ENCODE measurements at places on chromosomes 5 and 9.

DNA sequence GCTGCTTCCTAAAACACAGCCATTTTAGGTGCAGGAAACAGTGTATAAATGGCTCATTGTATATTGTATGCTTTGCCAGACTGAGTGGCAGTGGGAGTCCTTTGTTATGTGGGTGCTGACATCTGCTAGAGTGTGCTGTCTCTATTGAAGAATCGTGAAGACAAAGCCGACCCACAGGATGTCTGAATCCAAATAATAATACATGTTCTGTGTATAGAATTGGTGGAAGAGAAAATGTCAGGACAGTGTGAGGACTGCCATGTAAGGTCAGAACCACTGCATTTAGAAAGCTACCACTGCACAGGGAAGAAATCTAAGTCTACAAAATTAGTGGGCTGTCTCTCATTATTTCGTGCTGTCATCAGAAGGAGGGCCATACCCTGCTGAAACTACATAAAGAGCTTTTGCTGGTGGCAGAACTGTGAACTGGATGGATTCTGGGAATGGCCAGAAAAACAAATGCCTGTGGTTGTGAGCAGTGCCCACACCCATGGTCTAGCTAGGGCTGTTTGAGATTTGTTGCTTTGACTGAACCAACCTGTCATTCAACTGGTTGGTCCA is 2.5 kb downstream of the IL7R start:
- DNase-seq, result no peak

DNA sequence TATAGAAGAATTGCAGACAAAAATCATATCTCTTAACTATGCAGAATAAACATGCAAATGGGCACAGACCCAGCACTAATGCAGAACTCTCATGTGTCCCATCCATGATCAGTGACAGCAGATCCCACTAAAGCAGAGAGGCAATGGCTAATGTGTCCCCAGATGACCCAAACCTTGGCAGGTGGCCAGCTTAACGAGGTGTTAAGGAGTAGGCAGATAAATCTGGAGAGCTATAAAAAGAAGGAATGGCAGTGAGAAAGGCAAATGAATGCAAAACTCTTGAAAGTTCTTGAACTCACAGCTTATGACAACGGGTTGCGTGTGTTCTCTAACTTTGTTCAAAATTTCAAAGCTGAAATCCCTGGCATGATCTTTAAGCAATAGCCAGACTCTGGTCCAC is 265.4 kb downstream of the RASEF start:
- DNase-seq, result no peak

DNA sequence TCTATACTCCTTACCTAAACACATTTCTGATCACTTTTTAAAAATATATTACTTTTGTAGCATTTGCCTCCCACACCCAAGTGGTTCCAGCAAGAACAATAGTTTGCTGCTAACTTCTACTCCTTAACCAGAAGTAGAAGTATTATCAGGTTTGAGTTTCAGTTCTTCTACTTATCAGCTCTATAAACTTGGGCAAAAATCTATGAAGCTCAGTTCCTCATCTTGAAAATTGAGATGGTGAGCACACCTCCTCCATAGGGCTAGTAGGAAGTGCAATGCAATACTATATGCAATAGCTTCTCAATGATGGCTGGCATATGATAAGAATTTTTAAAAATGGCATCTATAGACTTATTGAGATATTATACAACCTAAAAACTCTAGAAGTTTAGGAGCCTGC is 283.7 kb downstream of the TLR4 start:
- no peak for DNase-seq

- no peak for DNase-seq
Observed at GRCh38 chr5:105730982-105731381, 1939.8 kb downstream of the EFNA5 start.

DNA sequence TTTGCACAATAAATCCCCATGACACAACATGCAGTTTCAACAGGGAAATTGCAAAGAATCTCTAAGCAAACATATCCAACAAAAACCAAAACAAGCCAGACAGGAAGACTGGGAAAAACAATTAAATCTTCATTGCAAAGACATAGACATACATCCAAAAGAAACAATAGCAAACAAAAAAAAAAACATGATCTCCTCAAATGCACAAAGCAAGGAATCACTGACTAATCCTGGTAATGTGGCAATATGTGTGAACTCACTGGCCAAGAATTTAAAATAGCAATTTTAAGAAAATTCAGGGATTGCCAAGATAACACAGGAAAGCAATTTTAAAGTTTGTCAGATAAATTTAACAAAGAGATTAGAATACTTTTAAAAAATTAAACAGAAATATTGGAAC is 520.1 kb upstream of the SMC2 start:
- DNase-seq, result no peak

DNA sequence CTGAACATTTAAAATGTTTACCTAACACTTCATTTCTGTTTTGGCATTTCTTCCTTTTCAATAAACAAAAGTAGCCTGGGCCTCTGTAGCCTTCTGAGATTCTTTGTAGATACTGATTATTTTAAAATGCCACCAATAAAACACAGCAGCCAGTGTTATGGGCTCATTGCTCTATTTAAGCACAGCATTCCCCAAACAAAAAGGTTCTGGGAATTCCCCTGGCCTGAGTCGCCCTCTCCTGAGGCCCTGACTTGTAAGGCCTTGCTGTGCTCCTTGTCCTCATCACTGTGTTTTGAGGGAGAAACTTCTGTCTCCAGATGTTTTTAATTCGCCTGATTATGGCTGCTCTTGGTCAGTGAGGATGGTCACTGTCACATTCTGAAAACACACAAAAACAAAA is 33.0 kb upstream of the CTXN3 start:
- no peak for DNase-seq

- no peak for DNase-seq
Observed at GRCh38 chr5:93519740-93520139, 61.3 kb downstream of the NR2F1-AS1 start.

DNA sequence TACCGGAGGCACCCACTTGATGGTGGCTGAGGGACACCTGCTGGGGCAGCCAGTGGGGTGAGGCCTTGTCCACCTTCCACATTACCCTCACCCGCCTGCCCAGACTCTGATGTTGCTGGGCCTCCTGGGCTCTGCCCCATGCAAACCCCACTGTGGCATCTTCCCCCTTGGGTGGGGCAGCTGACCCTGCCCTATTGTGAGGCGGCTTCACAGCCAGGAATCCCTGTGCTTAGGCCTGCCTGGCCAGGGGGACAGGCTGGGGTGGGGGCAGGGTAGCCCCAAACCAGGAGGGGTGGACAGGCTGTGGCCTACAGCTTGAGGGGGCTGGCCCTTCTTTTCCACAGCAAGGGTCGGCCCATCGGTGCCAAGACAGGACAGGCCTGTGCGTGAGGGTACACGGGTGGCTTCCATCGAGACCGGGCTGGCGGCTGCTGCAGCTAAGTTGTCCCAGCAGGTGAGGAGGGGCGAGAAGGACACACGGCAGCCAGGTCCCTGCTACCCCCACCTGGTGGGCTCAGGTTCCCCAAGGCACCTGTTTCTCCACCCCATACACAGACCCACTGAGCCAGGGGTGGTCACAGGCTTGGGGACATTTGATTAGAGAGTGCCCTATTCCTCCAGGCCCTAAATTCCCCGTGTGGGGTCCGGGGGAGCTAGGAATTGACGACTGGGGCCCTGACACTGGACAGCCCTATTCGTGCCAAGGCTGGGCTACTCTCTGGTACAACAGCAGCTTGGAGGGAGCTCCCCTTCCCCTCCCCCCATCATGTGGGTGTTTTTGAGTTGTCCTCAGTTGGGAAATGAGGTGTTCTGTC is 99.2 kb downstream of the PHF2 start:
- DNase-seq, result no peak

GRCh38 chr5:107919969-107920368 is 249.2 kb upstream of the EFNA5 start:
- no peak for DNase-seq
